ENCODE measurements at places on chromosomes 5 and 9. TPM values are rescaled to one million over a fixed set of nuclear protein-coding genes. Genes with fewer than 3 reads are reported as not detected.

The C9orf152 gene
- total RNA-seq, result not detected

The PKD2L2 gene
- not detected for total RNA-seq

The SLC6A3 gene
- total RNA-seq, result not detected

The BSPRY gene
- 0.17 TPM for total RNA-seq

The SEPTIN8 gene
- total RNA-seq, result 53.1 TPM

The SLC46A2 gene
- not detected for total RNA-seq

The SAXO1 gene
- not detected for total RNA-seq

The WNT8A gene
- total RNA-seq, result not detected

The CTXN3 gene
- not detected for total RNA-seq

The ANKRD55 gene
- not detected for total RNA-seq

The LRRTM2 gene
- total RNA-seq, result not detected

The ZDHHC11B gene
- total RNA-seq, result 0.17 TPM

The GOLM1 gene
- total RNA-seq, result 32.7 TPM

The FLT4 gene
- total RNA-seq, result not detected

The TRIP13 gene
- total RNA-seq, result 21.4 TPM

The IFNW1 gene
- not detected for total RNA-seq

The IFNA10 gene
- total RNA-seq, result not detected

The LCN2 gene
- total RNA-seq, result 7.7 TPM

The QRFP gene
- not detected for total RNA-seq

The MCC gene
- 28.2 TPM for total RNA-seq

The RNF180 gene
- total RNA-seq, result 7.4 TPM

The CEL gene
- total RNA-seq, result 1.9 TPM

The PFN3 gene
- not detected for total RNA-seq

The HEMGN gene
- not detected for total RNA-seq

The PCDHB3 gene
- 0.42 TPM for total RNA-seq

The TARS1 gene
- 469 TPM for total RNA-seq

The C5orf58 gene
- not detected for total RNA-seq

The FBP2 gene
- total RNA-seq, result not detected

The NEUROG1 gene
- not detected for total RNA-seq

The CDC25C gene
- total RNA-seq, result 10.8 TPM

The NUTM2F gene
- total RNA-seq, result not detected

The C7 gene
- not detected for total RNA-seq

The TNC gene
- total RNA-seq, result 49.8 TPM

The TCERG1 gene
- total RNA-seq, result 134 TPM
